ENCODE measurements at places on chromosomes 1 and 21.

GRCh38 chr1:30929135-30929889 is 20.8 kb upstream of the SDC3 start:
- DNase-seq: no peak

- DNase-seq: no peak
Measured at GRCh38 chr1:81596341-81596740, 204.4 kb upstream of the ADGRL2 start.

- no peak for DNase-seq
Measured at GRCh38 chr1:157574836-157575235, 22.5 kb upstream of the FCRL5 start.

GRCh38 chr1:223337174-223337869 is 26.7 kb downstream of the SUSD4 start:
- DNase-seq: no peak

DNA sequence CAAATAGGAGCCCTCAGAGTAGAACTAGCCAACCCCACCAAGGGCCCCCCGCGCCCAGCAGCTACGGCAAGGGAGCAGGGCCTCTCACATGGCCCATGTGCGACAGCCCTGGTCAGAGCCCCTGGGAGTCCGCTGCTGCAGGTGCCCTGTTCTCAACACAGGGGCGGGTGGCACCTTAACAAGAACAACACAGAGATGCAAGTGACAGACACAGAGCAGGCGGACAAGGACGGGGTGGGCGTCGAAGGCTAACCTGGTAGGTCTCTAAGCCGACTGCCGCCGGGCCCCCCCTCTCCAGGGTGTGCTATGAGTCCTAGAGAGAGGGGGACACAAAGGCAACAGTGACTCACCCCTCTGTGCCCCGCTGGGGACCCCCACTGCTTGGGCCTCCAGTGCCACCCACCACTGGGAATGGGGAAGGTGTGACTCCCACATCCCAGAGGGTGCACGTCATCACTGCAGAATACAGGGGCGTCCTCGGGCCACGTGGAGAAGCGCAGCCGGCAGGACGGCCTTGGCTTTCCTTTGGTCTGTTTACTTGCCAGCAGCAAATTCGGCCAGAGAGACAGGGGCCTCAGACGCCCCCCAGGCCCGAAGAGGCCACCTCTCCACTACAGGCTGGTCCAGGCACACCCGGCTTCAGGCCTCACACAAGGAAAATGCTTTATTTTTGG is 44.8 kb downstream of the PRDM15 start:
- no peak for DNase-seq

DNA sequence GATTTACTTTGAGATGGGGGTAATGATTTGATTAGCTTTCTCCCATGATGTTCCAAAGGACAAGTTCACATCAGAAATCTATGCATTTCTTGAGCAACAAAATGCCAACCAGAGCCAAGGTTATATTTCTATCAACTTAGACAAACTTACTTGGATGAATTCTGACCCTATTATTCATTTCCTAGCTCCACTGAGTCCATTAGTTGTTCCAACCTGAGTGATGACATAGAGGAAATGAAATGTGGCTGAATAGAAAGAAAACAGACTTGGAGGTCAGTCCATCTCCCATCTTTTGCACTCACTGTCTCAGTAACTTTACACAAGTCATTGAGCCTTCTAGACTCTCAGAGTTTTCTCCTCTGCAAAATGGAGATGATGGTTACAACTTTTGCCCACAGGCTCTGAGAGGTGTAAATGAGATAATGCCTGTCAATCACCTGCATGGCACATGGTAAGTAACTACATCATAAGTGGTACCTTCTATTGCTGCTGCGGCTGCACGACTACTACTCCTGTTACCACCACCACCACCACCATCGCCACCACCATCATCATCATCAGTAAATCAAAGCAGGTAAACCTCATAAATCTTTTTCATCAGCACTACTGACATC is 98.2 kb downstream of the PTPN14 start:
- DNase-seq: no peak

DNA sequence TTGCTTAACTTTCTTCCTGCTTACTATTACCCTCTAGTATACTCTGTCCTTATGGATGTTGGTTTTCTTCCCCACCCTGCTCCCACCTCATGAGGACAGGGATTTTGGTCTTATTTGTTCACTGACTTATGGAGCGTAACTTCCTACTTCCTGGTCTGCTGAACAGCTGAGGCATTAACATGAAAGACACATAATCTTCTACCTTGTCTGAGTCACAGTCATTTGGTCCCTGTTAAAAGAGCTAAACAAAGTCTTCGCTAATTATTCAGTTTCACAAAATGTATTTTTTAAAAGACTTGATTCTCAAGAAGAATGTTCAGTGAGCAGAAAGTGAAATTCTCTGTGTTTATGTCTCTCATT is 18.5 kb downstream of the RNASEL start:
- no peak for DNase-seq

GRCh38 chr1:151562661-151563060 is 22.6 kb downstream of the TUFT1 start:
- DNase-seq: no peak

DNA sequence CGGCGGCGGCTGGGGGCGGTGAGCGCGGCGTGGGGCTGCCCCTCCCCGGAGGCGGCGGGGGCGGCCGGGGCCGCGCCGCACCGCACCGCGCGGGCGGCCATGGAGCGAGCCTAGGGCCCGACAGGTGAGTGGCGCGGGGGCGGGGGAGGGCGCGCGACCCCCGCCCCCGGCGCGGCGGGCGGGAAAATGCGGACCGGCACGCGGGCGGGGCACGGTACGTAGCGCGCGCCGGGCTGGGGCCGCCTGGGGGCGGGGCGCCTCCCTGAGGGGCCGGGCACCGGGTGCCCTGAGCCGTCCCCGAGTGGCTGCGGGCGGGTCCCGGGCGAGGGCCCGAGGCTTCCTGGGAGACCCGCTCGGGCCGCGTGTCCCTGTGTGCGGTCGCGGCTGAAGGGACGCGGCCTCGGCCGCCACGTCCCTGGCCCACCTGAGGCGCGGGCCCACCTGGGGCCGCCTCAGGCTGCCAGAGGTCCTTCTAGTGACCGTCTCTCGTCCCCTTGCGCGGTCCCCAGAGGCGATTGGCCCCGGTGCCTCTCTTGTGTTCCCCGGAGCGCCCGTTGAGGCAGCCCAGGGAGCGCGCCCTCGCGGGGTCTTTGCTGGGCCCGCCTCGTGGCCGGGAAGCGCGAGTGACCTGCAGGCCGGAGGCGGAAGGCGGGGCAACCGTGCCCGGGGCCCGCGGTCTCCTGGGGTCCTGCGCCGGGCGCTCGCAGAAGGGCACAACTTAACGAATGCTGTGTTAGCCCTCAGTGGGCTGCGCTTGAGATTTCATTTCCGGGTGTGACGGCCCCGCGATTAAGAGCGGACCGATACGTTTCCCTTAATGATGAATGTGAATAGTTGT is 500 bp downstream of the FAM20B start:
- DNase-seq: peak; percentile 19

GRCh38 chr1:48817505-48818114 is 40.9 kb upstream of the BEND5 start:
- DNase-seq: no peak

DNA sequence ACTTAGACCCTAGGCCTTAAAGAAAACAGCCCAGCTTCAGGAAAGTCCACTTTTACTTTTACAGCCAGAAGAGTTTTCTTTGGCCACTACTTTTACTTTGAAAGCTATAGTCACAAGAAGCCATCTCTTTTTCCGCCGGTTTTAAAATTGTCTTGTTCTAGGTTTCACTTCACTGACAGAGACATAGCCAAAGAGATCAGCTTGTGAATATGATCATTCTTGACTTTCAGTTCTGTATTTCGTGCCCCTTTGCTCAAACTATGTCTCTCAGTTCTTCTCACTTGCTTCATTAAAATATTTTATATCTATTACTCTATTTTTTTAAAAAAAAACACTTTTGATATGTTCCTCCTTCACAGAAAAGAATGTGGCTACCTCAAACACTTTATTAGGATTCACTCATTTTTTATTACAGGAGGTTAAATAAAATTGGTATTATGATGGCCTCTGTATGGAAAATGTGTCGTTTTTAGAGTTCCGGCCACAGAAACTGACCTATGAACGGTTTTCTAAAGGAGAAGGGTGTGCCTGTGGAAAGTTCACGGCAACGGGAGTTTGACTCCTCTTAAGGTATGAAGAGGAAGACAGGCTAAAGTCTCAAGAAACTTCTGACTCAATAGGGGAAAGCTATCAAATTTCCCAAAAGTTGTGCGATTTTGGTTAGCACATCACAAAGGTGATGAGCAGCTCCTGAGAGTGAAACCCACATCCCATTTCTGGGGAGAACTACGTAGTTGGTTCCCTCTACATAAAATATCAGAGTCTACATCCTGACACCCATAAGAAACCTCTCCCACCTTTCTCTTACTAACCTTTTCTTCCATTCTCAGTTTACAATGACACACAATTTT is 1.2 kb downstream of the MCOLN2 start:
- no peak for DNase-seq

GRCh38 chr1:154155251-154155650 is 378 bp upstream of the NUP210L start:
- no peak for DNase-seq

DNA sequence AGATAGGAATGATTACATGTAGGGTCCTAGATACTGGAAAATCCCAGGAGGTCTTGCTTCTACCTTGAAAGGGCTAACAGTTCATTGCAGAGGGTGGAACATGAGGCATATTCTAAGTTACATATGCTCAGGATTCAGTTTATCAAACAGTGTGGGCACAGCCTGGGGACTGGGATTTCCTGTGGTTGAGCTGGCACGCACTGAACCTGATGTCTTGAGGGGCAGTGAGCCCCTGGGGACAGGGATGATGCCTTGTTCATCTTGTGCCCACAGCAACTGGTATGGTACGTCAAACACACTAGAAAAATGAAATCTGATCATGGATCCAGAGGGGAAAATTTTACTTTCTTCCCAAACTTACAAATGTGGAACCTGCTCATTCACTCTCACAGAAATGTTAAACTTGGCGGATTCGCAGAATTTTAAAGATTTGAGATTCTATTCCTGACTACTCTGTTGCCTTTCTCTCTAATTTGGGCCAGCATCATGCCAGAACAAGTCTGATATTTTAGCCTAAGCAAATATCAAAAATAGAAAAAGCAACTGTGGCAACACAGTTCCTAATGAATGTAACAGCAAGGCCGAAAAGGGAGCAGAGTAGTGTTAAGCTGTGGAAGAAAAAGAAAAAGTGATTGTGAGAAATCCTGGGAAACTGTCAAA is 68.2 kb upstream of the COL24A1 start:
- DNase-seq: no peak

- no peak for DNase-seq
Measured at GRCh38 chr1:157399984-157400382, 152.3 kb downstream of the FCRL5 start.

- no peak for DNase-seq
Measured at GRCh38 chr21:34558166-34558565, 46.2 kb upstream of the KCNE1 start.

GRCh38 chr1:74423471-74423870 is 88.9 kb downstream of the LRRC53 start:
- no peak for DNase-seq

GRCh38 chr1:202107321-202107761 is 15.4 kb upstream of the GPR37L1 start:
- DNase-seq: peak; percentile 42

GRCh38 chr1:170305777-170306512 is 160.2 kb downstream of the NTMT2 start:
- DNase-seq: no peak

DNA sequence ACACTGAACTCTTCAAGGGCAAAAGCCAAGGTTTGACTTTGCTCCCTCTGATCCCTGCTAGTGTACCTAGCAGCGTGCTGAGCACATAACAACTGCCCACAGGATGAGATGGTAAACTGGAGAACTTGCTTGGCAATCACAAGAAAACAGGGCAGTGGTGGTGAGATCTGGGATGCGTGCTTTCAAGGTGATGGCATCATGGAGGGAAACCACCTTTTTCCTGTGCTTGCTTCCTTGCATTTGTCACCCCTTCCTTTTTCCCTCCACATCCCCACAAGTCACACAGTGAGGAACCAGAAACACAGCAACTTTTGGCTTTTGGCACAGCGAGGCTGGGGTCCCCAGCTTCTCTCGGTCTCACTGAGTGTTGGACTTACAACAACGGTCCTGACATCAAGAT is 31.4 kb upstream of the BECN2 start:
- no peak for DNase-seq

DNA sequence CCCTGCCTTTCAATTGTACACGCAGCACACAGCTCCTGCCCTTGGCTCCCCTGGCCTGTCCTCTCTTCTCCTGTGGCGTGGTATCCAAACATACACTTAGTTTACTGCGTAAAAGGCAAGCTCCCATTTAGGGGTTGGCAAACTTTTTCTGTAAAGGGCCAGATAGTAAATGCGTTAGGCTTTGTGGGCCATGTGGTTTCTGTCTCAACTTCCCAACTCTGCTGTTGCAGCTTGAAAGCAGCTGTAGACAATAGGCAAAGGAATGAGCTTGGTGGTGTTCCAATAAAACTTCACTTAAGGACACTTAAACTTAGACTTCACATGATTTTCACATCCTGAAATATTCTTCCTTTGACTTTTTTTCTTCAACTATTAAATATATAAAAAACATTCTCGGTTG is 63.3 kb downstream of the RHOU start:
- no peak for DNase-seq

DNA sequence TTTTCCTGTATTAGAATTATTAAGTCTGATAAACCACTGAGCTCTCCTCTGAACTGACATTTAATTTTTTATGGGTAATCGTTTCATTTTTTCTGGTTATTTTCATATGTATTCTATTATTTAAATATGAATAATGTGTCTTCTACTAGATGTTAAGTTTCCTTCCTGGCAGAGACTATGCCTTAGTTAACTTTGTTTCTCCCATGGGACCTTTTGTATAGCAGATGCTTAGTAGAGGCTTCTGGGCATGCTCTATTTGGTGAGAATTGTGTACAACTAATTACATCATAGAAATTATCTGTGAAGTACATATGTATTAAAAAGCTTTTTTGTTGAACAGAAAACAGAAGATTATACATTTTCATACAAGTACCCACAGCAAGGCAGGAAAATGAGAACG is 23.4 kb downstream of the CTBS start:
- no peak for DNase-seq

DNA sequence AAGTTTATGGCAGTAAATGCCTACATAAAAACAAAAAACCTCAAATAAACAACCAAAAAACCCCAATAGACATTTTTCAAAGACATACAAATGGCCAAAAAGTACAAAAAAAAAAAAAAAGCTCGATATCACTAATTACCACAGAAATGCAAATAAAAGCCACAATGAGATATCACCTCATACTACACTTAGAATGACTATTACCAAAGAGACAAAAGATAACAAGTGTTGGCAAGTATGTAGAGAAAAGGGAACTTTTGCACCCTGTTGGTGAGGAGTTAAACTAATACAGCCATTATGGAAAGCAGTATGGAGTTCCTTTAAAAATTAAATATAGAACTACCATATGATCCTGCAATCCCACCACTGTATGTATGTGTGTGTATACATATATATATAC is 21.1 kb downstream of the SLC25A24 start:
- DNase-seq: no peak

GRCh38 chr21:41671859-41672542 is 94.9 kb downstream of the RIPK4 start:
- DNase-seq: no peak

GRCh38 chr1:51190961-51191360 is 45.1 kb upstream of the RNF11 start:
- no peak for DNase-seq

GRCh38 chr1:6545276-6546112 is 8.8 kb downstream of the NOL9 start:
- DNase-seq: no peak

All from NCI-H1417 treated with DMSO at 0.1 percent for 48 hours (cell line).